AML-193 (cell line): ENCODE measurements at places on chromosomes 5 and 9.

DNA sequence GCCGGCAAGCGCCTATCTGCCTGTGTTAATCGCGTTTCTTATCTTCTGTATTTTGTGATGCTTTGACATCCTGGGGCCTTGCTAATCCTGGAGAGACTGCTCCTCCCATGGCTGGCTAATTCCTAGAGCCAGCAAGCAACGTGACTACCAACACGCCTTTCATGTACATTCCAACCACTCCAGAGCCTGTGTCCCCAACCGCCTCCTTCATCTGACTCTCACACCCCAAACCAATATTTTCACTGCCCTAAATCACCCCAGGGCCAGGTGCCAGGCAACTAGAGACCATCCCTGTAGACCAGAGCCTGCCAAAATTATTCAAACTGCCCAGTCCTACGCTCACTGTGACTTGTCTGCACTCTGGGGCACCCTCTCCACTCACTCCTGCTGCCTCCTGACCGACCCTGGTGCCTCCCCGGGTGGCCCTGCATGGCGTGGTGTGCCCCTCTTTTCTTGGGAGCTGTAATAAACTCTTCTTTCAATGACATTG, 50.5 kb upstream of the COL5A1 start:
- no peak for DNase-seq

GRCh38 chr9:136082496-136083361, 12.4 kb downstream of the NACC2 start:
- DNase-seq, result no peak

DNA sequence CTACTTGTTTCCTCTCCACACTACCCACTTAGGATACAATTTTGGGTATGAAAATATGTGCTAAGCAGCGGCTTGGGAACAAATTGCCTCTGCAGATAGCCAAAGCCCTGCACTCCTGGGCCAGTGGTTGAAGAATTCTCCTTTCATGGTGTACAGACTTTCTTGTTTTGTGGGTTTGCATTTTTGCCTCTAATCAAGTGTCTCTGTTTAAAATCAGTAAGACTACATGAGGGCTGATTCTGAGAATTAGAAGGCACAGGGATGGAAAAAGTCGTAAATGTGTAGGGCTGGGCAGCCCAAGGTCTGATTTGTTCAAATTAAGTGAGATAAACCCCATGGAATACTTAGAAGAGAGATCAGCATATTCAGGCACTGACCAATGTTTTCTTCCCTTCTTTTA, 103.7 kb upstream of the CD180 start:
- DNase-seq, result no peak

DNA sequence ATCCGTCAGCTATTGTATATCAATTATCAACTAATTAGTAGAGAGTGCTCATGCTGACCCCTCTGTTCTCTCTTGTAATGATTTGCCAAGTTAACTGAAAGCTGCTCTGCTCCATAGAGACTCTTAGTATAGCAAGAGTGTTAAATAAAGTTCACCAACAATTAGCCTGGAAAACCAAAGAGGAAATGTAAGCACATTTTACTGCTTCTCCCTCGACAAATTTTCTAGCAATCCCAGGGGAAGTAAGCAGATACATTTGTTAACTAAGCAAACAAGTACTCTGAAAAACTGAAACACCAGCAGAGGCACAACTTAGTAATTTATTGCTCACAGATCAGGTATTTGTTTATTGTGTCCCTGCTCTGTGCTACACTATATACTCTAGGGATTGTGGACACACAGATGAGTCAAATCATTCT, 162.2 kb downstream of the GLIS3 start:
- no peak for DNase-seq

DNA sequence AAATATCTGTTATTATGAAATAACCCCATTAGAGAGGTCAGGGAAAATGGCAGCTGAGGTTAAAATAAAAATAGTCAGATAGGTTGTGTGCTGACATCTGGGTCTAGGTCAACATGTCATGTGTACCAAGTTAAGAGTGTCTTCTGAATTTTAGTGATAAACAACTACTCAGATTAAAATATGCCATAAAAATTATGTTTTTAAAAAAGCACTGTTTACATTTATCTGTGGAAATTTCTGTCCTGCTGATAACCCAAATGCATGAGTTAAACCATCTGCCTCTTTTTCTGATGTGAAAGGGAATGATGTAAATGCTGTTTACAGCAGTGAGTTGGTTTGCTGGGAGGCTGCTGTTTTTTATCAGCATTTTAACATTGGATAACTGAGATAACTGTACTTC, 361.2 kb upstream of the TARS1 start:
- no peak for DNase-seq

GRCh38 chr5:118952992-118953651, 35.2 kb downstream of the DTWD2 start:
- DNase-seq, result no peak

GRCh38 chr5:120518581-120518980, 54.5 kb downstream of the PRR16 start:
- no peak for DNase-seq

GRCh38 chr5:30768056-30768690, 425.3 kb upstream of the CDH6 start:
- DNase-seq, result no peak

- DNase-seq, result no peak
Observed at GRCh38 chr9:3329361-3329760, 196.4 kb downstream of the RFX3 start.

GRCh38 chr9:125372441-125373226, 111.0 kb downstream of the GAPVD1 start:
- DNase-seq, result no peak

DNA sequence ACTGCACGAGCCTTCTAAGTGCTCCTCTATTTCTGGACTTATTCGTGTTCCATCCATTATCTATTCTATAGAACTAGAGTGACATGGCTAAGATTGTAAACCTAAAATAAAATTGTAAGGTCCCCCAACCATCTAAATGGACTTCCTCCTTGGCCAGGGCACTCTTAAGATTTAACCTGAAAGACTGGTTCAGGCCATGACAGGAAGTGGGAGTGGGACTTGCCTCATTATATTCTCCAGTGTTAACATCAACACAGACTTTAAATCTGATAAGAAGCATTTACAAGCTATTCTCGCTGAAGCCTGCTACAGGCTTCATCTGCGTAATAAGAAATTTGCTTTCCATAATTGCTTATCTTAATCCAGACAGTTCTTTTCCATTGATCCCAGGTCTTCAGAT, 117.0 kb downstream of the SSBP2 start:
- DNase-seq, result no peak

DNA sequence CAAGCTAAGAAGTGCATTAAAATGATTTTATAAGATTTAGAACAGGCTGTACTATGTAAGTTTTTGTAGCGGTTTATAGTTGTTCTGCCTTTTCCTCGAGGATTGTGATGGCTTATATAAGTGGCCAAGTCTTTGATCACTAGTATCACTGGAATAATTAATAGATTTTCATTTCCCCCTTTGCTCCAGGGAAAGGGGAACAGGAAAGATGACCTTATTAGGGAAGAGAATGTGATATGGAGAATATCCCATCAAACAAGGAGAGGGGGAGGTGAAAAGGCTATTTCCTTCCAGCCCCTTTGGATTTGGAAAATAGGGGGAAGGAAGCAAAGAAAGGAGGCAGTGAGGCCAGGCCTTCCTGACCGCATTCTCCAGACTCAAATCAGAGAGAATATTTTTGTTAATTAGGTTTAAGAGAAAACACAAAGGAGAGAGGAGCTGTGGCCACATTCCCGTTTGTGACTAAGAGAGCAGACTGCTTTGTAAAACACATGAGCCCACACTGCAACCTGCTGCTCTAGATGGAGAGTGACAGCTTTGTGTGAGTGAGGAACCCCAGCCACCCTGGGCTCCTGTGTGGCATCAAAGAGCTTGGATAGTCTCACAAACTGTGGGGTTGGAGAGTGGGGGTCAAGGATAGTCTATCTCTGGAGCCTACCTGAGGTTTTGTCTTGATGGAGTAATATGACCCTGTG, 359.5 kb downstream of the DTWD2 start:
- no peak for DNase-seq

GRCh38 chr5:159909126-159909525, 7.2 kb upstream of the ADRA1B start:
- no peak for DNase-seq

- peak; percentile 30 for DNase-seq
Observed at GRCh38 chr5:91052977-91053740, 330.0 kb downstream of the ARRDC3 start.

DNA sequence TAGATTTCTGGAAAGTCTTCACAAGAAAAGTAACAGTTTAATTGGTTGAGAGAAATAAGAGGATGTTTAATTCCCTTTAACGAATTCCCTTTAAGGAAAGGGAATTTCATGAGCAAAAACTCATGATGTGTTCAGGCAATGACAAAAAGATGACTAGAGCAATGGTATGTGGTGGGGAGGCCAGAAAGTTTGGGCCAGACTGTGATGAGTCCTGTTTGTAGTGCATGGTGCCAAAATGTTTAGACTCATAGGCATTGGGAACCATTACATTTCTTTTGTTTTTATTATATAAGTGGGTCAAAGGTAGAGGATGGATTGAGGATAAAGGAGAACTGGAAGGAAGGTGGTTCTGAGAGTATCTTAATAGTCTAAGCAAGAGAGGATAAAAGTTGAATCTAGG, 10.9 kb downstream of the CNTRL start:
- no peak for DNase-seq

- no peak for DNase-seq
Observed at GRCh38 chr5:67021521-67021920, 175.1 kb downstream of the CD180 start.

DNA sequence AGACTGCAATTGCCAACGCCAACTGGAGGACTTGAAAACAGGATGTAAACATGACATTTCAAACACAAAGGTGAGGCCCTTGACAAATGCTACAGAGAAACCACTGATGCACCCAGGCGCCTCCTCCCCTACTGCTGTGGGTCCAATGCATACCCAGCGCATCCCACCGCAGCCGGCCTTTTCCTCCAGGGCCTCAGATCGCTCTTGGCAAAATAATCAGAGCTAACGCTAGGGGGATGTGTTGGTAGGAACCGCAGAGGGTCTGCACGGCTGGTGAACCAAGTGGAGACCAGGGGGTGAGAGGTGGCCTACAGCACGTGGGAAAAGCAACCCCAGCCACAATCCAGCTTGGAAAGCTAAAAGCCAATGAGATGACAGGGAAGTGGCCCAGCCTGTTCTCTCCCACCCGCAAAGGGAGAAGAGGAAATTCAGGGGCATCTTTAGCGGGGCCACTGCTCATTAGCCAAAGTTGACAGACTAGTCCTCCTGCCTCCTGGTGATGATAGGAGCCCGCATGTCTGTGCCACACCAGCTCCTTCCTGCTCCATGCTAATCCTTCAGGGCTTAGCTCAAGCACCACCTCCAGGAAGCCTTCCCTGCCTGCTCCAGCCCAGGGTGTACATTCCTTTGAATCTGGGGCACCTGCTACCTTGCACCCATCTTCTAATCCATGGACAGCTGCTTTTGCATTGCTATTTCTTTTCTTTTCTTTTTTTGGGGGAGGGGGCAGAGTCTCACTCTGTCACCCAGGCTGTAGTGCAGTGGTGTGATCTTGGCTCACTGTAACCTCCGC, 5.9 kb downstream of the FAM163B start:
- no peak for DNase-seq

DNA sequence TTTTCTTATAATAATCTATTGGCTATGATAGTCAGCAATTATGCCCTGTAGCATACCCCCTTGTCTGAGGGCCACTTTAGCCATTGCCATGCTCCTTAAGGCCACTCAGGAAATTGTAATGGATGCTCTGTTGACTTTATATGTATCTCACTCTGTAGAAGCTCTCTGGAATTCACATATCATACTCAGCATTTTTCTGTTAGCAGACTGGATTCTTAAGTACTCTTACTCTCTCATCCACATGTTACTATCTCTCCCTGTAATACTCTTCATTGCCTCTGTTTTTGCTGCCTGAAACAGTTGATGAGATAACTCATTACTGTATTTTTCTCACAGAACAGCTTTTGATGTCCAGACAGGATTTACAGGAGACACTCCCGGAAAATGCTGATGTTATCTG, 24.2 kb downstream of the TMEM232 start:
- no peak for DNase-seq

- DNase-seq, result no peak
Observed at GRCh38 chr9:109132567-109133021, 12.8 kb upstream of the TMEM245 start.

DNA sequence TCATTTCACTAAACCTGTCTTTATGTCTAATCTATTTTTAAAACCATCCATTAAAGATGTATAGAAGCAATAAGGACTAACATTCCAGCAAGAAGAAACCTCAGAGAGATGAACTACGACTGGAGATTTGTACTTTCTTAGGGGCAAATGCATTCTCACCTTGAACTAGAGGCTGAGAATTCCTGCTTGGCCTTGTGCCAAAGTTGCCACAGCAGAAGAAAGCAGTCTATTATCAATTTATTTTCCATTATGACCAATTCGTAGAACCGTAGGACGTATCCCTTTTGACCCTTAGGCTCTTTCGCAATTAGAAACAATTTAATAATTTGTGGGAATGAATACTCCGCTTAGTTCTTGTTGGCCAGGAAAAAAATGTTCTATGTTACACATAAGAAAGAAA, 1647.4 kb upstream of the CDH9 start:
- DNase-seq, result no peak

- DNase-seq, result no peak
Observed at GRCh38 chr5:17995997-17996396, 361.7 kb downstream of the TAF11L14 start.

- DNase-seq, result no peak
Observed at GRCh38 chr5:168179192-168179593, 112.3 kb upstream of the WWC1 start.

DNA sequence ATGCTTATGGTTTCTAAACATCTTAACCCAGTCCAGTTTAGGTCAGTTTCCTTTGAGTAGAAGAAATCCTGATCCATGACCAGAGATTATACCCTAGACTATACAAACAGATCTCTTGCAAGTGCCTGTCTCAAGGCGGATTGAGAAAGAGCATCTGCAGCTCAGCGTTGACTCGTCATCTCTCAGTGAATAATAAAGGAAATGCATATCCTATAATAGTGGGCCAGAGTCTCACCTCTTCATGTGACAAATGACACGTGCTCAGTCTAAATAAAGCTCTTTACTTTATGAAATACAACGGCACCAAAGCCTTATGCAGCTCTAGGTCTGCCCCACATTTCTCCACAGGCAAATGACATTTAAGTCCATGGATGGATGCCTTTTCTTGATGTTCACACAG, 179.4 kb upstream of the NR3C1 start:
- DNase-seq, result no peak

GRCh38 chr9:570187-570586, 271.3 kb upstream of the DMRT1 start:
- DNase-seq, result no peak

- DNase-seq, result no peak
Observed at GRCh38 chr5:170117736-170118135, 12.0 kb downstream of the FOXI1 start.

- peak; percentile 82 for DNase-seq
Observed at GRCh38 chr5:43193181-43193893, 1.3 kb downstream of the NIM1K start.
